ENCODE measurements at places on chromosomes 5 and 9. TPM values are rescaled to one million over a fixed set of nuclear protein-coding genes. Genes with fewer than 3 reads are reported as not detected.

The NKD2 gene
- 4.7 TPM for total RNA-seq

The IL9 gene
- total RNA-seq = not detected

The GAS1 gene
- total RNA-seq = 49.2 TPM

The MCC gene
- 55.5 TPM for total RNA-seq

The RXFP3 gene
- total RNA-seq = not detected

The ZBED3 gene
- 33.5 TPM for total RNA-seq

The PPIC gene
- total RNA-seq = 21.0 TPM

The CAMK4 gene
- 5.5 TPM for total RNA-seq

- DNase-seq = no peak
These were observed 859.2 kb upstream of the SEMA6A start for GRCh38 chr5:117433818-117434217.

DNA sequence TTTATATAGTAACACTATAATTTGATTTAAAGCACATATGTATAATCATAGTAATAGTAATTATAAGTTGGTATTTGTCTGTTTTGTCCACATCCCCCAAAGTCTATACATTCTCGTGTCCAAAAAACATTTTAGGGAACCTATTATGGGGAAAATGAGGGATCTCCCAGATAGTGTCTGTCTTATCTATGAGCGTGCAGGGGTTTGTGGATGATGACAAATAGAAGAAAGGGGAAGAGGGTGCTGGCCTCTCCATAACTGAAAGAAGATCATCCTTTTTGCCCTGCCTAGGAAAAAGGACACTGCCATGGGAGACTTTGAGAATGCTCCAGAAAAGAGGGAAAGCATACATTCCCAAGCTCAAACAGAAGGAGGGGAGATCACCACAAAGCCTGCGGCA, 45.3 kb downstream of the C5orf22 start:
- DNase-seq = no peak

DNA sequence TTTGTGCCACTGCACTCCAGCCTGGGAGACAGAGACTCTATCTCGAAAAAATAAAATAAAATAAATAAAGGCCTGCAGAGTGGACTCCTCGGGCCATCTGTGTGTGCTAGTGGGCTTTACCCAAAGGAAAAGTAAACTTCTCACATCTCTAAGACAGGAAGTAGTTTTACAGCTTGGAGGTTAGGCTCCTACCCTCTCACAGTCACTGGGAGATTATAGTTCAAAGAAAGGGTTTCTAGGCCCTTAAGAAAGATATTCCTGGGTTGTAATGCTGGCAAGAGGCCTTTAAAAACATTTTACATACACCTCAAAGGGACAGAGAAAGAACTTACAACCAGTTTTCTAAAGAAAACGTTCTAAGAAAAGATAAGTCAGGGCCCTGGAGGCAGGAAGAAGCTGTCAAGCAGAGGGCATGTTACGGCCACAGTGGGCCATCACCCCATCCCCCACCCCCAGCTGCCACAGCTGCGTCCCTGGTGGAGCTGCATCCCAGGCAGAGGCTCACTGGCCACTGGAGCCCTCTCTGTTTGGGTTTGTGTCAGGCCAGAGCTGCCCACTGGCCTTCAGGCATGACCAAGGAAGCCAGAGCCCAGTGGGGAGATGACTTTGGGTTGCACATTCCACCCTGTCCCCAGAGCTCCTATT, 78.1 kb upstream of the CDK20 start:
- DNase-seq = no peak

- DNase-seq = no peak
These were observed 8.9 kb downstream of the WNK2 start for GRCh38 chr9:93192721-93193387.

DNA sequence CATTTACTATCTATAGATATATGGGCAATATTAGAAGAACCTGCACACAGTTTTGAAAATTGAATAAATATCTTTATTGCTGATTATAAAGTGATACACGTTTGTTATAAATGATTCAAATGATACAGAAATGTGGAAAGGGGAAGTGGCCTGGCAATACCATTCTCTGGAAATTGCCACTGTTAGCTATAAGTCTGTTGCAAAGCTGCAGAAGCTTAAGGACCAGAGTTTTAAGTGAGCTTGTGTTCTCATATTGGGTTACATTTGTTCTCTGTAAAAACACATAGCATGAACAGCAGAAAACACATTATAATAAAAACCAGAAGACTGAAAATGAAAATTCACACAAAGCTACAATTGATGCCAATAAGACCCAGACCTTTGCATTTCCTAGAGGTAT, 59.6 kb downstream of the RASGRF2 start:
- no peak for DNase-seq

GRCh38 chr9:91219557-91219956, 142.2 kb downstream of the AUH start:
- no peak for DNase-seq

DNA sequence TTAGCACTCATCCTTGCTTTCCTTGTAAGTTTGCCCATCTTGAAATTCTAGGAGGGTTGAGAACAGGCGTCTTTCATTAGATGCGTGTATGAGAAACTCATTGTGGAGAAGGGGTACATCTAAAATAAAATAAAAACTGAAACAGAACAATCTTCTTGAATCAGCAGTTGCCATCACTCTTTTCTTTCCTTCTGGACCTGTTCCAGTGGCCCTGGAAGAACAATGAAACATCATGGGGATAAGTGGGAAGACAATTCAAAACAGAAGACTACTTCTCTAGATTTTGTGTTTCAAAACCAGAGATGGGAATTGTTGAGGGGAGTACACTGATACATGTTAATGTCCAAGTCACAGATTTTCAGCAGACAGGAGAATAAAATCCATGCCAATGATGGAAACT, 59.9 kb downstream of the SLC1A3 start:
- DNase-seq = no peak

DNA sequence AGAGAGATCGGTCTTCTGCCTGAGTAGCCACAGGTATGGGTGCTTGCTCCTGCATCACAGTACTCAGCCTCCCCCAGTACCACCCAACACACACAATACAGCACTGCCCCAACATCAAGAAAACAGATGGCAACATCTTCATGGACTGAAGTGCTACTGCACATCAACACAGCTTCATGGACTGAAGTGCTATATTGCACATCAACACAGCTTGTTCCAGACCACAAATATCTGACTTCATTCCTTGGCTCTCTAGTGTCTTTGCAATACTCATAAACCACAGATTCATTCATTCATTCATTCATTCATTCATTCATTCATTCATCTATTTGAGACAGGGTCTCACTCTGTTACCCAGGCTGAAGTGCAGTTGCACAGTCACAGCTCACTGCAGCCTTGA, 31.1 kb upstream of the PCA3 start:
- DNase-seq = no peak

DNA sequence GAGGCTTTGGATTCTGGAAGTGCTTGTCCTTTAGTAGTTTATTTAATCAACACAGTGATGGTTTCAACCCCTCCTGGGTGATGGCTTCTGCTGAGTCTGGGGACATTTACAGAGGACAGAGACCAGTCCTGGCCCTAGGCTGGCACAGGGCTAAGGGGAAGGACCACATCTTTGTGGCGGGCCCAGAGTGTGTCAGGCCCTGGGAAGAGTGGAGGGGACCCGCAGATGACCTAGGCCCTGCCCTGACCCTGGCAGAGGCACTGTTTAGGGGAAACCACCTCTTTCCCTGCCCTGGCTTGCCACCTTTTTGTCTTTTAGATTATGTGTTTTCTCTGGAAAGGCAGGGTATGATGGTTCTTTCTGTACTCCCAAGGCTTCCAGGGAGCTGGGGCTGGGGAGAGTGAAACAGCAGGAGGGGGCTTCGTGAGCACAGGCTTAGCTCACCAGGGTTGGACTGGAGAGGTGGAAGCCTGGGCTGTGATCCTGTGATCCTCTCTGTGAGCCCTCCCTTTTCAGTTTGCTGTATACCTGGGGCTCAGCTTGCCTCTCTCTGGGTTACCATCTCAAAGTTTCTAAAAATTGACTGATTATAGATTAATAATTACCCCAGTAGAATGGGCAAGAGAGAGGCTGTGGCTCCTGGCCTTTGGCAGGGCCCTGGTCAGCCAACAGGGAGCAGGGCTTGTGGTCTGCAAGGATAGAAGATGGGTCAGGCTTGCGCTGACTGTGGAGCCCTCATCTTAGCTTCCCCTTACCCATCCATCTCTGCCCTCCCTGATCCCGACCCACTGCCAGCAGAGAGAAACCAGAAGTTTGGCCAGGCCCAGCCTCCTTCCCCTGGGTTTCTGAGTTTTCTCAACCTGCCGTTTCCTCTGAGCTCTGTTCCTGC, 1.7 kb upstream of the SYNPO start:
- DNase-seq = no peak

- DNase-seq = no peak
These were observed 10.2 kb upstream of the ERGIC1 start for GRCh38 chr5:172823840-172824362.

DNA sequence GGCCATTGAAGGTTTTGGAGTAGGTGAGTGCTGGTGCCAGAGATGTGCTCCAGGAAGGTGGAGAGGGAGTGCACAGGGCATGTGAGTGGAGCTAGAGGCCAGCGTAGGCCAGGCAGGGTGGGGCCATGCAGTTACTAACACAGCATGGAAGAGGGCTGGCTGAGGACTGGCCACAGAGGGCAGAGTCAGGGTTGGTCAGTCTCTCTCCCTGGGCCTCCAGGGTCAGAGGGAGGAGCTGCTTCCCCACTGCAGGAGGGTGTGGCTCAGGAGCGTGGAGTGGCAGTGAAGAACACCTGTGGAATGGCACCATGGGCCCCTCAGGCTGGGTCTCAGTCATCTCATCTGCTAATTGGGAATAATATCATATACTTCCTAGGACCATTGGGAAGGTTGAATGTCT, 167.7 kb downstream of the MACROH2A1 start:
- no peak for DNase-seq

DNA sequence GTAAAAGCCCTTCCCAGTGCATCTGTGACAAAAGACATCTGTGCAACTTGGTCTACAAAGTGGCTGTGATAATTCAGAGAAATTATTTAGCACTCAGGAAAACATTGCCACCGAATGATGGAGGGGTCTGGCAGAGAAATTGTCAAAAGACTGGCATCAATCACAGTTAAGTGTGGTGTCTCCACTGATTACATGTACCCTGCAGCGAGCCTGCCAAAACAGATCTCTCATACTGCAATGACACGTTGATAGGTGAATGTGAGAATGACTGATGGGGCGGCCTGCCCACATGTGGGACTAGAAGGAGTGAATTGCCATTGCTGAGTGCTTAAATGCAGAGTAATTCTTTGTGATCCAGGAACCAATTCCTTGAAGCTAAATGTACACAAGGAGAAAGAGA, 136.4 kb upstream of the PCSK5 start:
- no peak for DNase-seq

DNA sequence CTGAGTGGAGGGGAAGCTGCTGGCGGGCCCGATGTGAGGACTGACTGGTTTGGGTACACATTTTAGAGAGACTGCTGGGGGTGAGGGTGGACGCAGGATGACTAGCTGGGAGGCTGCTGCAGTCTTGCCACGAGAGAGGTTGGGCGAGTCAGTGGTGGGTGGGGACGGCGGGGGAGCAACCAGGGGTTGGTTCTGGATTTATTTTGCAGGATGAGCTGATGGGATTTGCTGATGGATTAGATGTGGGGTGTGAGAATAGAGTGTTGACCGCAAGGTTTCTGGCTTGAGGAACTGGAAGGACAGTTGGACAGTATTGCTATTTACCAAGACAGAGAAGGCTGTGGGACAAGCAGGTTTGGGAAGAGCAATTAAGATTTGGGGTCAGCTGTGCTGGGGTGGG, 5.8 kb upstream of the NDST1 start:
- DNase-seq = no peak

- no peak for DNase-seq
These were observed 54.3 kb downstream of the OTULIN start for GRCh38 chr5:14718778-14719177.

DNA sequence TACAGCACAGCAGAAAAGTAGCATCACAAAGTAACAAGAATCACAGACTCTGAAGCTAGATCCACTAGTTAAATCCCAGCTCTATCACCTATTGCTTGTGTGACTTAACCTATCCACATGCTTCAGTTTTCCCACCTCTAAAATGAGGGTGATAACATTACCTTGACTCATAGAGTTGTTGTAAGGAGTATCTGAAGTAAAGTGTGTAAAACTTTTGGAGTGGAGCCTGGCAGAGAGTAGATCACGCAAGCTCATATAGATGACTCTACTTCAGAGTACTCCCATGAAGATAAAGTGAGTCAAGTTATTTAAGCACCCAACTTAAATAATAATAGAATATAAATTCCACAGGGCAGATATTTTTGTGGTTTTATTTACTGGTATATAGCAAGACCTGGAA, 94.5 kb upstream of the FER start:
- DNase-seq = no peak

DNA sequence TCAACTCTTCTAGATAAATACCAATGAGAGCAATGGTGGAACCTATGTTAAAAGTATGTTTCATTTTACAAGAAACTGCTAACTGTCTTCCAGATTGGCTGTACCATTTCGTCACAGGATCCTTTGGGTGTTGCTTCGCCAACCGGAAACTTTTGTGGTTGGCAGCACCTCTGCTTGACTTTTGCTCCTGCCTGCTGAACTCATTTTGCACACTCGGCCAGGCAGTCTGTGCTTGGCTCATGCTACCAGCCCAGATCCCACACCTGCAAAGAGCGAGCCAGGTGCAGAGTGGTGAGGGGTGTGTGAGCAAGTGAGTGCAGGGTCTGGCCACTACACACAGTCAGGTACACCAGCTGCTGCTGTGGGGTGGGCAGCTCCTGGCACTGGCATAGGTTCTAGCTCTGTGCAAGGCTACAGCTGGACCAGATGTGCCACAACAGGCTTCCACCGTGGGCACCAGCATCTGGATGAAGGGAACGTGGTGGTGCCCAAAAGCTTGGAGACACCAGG, 422.3 kb downstream of the PRR16 start:
- no peak for DNase-seq

DNA sequence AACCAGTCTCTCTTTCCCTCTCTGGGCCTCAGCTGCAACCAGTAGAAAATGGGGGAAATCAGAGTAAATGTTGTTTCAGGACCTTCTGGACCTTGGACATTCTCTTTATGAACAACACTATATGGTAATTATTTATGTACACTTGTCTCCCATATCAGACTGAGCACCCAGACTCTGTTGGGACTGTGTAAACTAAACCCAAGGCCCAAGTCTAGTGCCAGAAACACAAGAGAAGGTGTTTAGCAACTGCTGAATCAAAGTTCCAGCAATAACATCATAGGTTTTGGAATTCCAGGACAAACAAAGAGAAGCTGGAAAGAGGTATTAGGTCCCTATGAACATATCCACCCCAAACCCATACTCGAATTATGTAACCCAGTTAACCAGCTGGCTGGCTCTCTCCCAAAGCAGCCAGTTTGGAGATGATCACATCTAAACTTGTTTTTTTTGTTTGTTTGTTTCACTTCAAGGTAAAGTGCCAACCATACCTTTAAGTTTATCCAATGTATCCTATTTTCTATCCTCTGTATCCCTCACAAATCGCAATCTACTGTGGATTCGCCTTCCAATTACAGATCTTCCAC, 1.9 kb upstream of the RNF38 start:
- no peak for DNase-seq

DNA sequence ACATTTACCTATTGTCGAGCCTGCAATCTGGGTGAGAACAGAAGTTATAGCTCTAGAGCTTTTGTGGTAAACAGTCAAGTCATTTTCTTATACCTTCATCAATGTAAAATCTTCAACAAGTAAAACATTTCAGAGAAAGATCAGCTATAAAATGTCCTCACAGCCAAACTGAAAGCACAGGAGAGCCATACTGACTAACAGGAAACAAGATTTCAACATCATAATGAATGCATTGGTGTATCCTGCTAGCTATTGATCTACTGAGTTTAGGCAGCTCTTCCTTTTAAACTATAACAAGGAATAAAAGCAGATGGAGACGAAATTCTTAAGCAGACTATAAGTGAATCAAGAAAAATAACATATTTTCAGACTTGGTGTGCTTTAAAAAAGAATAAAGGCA, 1522.9 kb upstream of the WWC1 start:
- DNase-seq = no peak

Measured in tibial nerve (tissue), 4 donors.